ENCODE measurements at places on chromosomes 2 and 18. TPM values are rescaled to one million over a fixed set of nuclear protein-coding genes. Genes with fewer than 3 reads are reported as not detected.

Gene KLF11
- 3.8 TPM for total RNA-seq

Gene LAMA3
- 51.4 TPM for total RNA-seq

Gene TBR1
- 0.03 TPM for total RNA-seq

Gene CTAGE1
- total RNA-seq: not detected

Gene KCNE4
- total RNA-seq: 0.69 TPM

Gene TEKT4
- not detected for total RNA-seq

Gene SLC14A1
- total RNA-seq: not detected

Gene ARHGAP28
- total RNA-seq: 0.03 TPM

Gene PAIP2B
- 0.30 TPM for total RNA-seq

Gene MEIS1
- 1.8 TPM for total RNA-seq

Gene LYG1
- total RNA-seq: 1.6 TPM

Gene TDRD15
- total RNA-seq: not detected

Gene MAB21L4
- 0.26 TPM for total RNA-seq

Gene VIL1
- 0.24 TPM for total RNA-seq
